ENCODE measurements at places on chromosomes 4 and X. TPM values are rescaled to one million over a fixed set of nuclear protein-coding genes. Genes with fewer than 3 reads are reported as not detected.

FGFBP1 gene
- total RNA-seq: 19.1 TPM

LRP2BP gene
- not detected for total RNA-seq

DNAAF6 gene
- not detected for total RNA-seq

IKBKG gene
- total RNA-seq: 17.9 TPM

RTL9 gene
- not detected for total RNA-seq

PRDM8 gene
- 1.7 TPM for total RNA-seq

VEGFD gene
- 0.05 TPM for total RNA-seq

TRIML2 gene
- total RNA-seq: not detected

ZMAT1 gene
- total RNA-seq: 6.4 TPM

NPY5R gene
- 0.17 TPM for total RNA-seq

VGLL1 gene
- 3.3 TPM for total RNA-seq

DSPP gene
- total RNA-seq: not detected

PDZD4 gene
- 0.30 TPM for total RNA-seq

LUZP4 gene
- total RNA-seq: not detected

RBM41 gene
- total RNA-seq: 19.1 TPM

PNCK gene
- total RNA-seq: not detected

CXorf65 gene
- not detected for total RNA-seq

WNK3 gene
- total RNA-seq: 6.7 TPM

TEC gene
- total RNA-seq: 6.1 TPM

NUDT11 gene
- total RNA-seq: 3.3 TPM
